ENCODE measurements at places on chromosomes 1 and 21.

DNA sequence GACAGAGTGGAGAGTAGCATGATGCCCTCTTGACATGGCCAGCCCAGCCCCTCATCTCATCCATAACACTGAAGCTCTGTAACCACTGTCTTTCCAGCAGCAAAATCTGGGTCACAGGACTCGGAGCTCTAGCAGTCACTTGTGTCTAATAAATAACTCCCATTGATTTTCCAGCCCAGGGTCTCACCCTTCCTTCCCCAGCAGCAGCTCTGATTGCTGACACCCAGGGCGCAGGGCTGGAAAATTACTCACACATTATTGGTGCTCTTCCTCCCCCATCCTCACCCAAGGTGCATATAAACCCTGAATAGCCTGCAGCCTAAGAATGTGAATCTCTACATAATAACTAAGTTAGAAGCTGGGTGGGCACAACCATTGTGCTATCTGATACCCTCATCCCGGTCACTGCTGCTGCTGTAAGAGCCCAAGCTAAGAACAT is 21.1 kb upstream of the OR10J5 start:
- DNase-seq, result no peak

GRCh38 chr1:63319046-63320021 is 3.0 kb upstream of the FOXD3 start:
- no peak for DNase-seq

- no peak for DNase-seq
Measured at GRCh38 chr1:109636201-109636952, 16.7 kb downstream of the AMPD2 start.

GRCh38 chr21:34811368-34811767 is 142.6 kb downstream of the CLIC6 start:
- DNase-seq, result no peak

- no peak for DNase-seq
Measured at GRCh38 chr1:8025671-8026144, 401 bp downstream of the ERRFI1 start.

DNA sequence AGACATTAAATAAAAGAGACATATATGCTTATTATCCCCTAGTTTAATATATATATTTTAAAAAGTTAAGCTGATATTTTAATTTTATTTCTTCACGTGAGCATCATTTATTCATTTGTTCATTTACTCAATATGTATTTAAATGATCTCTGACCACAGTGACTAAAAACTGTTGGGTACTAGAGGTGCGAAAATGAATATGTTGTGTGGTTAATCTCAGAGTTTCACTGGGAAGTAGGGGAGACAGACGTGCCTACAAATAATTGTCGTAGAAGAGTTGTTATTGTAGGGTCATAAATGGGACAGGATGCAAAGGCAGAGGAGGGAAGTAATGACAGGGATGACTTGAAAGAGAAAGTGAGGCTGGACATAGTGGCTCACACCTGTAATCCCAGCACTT is 213.0 kb upstream of the CACYBP start:
- no peak for DNase-seq

DNA sequence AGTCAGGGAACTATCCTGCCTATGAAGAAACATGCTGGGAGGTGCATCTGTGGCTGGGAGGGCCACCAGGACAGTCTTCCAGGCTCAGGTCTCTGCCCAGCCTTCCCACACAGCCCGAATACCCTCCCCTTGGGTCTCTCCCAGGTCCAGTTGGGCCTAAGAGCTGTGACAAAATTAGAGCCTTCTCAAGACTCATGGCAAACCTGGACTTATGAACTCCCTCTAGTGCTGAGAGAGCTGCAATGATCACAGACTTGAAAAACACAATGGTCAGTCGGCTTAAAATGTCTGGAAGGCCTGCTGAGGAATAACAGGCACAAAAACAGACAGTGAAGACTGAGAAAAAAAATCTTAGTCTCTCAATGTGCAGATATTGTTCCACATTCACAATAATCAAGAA is 325.1 kb downstream of the BRINP2 start:
- no peak for DNase-seq

DNA sequence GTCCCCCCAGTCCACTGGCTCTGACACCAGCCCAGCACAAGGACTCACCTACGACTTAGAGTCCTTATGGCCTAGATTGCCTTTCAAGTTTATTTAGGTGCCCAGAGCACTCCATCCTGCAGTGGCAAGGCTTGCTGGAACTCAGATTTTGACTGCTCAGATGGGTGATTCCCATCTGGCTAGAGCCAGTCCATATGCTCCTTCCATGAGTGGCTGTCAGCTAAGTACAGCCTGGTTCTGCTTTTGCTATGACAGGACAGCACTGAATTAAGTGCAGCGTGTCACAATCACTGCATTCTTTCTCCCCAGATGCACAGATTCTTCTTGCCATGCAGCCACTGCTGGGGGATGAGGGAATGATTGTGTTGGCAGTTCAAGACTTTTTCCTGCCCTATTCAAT is 43.8 kb downstream of the GPR52 start:
- DNase-seq, result no peak

DNA sequence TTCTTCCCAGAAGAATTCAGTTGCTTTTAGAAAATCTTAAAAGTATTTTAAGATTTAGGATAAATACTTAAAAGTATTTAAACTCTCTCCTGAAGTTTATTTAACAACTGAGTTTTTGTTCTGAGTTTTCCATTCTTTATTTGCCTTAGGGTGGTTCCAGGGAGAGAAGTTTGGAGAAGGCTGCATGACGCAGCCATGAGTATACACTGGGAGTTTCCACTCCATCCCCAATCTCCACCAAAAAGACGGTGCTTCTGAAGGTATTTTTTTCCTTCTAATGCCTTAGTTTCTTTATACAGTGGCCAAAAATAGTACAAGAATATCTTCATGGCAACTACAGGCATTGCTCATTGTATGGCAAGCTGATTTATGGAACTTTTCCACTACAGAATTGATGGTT is 122.7 kb downstream of the ST6GALNAC5 start:
- DNase-seq, result no peak

DNA sequence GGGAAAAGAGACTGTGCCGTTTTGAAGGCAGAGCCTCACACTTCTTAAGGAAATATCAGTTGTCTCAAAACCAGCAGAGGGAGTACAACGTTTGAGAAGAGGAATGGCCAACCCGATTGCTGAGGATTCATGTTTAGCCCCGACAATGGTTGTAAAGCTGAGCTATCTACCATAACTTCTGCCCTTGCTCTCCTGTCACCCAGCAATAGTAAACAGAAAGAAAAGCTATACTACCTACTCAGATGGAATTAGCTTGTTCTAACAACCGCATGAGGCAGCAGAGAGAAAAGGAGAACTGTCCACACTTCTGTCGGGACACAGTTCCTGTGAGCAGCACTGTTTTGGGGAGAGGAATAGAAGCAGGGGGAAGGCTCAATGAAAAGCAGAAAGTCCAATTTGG is 91.2 kb downstream of the SLC45A1 start:
- no peak for DNase-seq

- no peak for DNase-seq
Measured at GRCh38 chr21:39851002-39851618, 16.1 kb upstream of the PCP4 start.

DNA sequence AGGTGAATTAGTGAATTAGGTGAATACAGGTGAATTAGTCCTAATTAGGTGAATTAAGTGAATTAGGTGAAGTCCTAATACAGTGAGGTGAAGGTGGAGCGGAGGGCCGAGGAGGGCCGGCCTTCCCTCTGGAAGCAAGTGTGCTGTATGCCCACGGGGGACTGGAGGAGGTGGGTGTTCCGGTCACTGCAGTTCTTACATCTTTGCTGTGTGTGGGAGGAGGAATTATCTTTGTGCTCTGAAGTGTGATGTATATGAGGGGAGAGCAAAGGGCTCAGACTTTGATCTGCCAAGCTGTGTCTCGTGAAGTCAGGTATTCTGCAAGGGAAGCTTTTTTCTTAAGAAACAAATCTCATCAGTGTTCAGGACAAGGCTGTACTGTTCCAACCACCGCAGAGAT is 45.4 kb downstream of the AGPAT3 start:
- DNase-seq, result no peak

DNA sequence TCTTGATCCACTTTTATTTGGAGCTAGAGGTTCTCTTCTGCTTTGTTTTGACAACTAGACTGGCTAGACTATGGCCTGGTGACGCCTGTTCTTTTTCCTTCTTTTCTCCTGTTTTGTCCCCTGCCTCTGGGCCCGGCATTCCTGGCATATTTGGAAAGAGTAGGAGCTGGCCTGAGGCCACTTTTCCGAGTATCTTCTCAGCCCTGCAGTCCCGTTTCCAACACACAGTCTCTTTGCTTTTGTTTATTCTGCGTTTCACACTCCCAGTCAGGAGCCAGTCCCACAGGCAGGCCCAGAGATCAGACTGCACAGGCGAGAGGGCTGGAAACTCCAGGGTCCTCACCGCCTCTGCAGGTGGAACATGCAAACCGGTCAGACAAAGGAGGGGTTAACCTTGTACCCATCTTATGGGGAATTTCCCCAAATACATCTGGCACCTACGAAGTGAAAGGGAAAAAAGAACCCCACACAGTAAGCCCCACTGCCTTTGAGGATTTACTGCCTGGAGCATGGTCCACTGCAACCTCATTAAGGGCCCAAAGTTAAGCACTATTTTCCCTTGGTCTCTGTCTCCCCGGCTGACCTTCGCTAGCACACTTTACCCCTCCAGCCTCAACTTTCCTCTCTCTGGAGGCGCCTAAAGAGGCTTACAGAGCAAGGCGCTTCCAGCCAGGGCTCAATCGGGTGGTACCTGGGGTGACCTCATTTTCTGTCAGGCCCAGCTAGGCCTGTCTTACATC is 141.1 kb downstream of the TOMM20 start:
- peak; percentile 55 for DNase-seq

GRCh38 chr1:151166505-151166956 is 587 bp downstream of the SCNM1 start:
- peak; percentile 51 for DNase-seq

- no peak for DNase-seq
Measured at GRCh38 chr1:29835406-29835805, 599.1 kb downstream of the PTPRU start.

DNA sequence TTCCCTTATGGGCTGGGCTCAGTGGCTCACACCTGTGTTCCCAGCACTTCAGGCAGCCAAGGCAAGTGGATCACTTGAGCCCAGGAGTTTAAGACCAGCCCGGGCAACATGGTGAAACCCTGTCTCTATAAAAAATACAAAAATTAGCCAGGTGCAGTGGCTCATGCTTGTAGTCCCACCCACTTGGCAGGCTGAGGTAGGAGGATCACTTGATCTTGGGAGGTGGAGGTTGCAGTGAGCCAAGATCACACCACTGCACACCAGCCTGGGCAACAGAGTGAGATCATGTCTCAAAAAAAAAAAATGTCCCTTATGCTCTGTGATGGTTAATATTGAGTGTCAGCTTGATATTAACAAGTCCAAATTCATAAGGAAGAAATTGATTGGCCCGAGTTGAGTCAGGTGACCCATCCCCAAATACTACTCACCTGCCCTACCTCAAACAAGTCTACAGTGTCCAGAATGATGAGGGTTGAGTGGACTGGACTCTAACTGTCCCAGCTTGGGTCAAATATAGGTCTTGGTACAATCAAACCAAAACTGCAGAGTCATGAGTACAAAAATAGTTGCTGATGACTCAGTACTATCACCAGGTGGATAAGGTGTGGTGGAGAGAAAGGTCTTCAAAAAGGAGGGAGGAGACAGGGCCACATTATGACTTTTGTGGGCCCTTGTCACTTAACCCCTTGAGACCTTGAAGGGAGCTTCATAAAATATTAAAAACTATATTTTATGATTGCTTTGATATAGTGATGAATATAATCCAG is 161.0 kb downstream of the ZNF326 start:
- DNase-seq, result no peak

DNA sequence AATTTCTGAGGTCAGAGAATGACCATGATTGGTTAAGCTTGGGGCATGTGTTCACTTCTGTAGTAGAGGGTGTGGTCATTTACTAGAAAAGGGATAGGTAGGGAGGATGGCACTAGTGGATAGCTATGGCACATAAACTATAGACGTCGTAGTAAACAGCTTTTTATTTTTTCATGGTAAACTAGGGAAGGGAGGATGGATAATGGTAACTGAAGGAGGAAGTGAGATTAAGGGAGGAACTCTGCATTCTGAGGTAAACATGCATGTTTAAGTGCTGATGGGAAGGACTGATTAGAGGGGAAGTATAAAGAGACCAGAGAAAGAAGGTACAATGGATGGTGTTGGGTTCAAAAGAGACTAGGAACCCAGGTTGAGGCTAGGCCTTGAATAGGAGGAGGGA is 26.9 kb downstream of the PTGS2 start:
- no peak for DNase-seq

DNA sequence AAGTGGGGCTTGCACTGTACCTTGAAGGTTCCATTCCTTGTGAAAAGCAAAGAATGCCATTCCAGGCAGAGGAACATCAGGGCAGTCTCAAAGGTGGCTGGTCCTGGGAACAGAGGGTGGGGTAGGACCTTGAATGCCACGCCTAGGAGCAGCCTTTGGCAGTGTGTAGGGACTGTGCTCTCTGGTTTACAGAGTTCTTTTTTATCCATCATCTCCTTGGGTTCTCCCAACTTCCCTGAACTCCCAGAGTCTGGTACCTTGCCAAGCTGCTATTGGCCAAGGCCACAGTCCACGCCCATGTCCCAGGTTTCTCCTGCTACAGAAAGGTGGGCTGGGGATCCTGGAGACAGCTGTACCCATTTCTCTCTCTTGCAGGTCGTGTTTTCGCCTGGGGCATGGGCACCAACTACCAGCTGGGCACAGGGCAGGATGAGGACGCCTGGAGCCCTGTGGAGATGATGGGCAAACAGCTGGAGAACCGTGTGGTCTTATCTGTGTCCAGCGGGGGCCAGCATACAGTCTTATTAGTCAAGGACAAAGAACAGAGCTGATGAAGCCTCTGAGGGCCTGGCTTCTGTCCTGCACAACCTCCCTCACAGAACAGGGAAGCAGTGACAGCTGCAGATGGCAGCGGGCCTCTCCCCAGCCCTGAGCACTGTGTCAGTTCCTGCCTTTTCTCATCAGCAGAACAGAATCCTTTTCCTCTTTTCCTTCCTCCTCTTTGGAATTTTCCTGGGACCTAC is 15.3 kb upstream of the TRNAU1AP start:
- no peak for DNase-seq

- DNase-seq, result no peak
Measured at GRCh38 chr1:72498371-72498770, 216.0 kb upstream of the NEGR1 start.

- no peak for DNase-seq
Measured at GRCh38 chr1:86912281-86912900, 1.5 kb downstream of the SELENOF start.

DNA sequence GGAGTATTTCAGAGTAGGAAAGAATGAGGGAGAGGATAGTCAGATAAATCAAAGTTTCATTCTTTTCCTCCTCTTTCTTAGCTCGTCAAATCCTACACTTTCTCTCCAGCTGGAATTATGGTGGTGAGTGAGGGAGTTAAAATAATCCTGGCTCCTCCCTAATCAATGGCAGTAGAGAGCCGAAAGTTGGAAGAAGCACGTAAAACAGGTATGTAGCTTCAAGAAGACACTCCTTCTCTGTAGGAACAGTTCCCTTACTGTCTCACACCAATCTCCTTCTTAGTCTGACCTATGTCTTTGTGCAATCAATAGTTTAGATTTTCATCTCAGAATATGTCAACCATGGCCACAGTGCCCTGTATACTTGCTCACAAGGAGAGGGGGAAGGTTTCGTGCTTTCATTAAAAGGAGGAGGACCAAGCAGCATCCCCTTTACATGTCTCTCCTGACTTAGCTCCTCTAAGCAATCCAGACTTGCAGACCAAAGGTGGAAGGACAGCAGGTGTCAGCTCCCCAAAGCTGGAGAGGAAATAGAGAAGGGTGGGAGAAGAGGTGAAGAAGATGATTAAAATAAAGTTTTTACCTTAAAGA is 878 bp downstream of the MINDY1 start:
- DNase-seq, result no peak

- DNase-seq, result no peak
Measured at GRCh38 chr1:67110352-67110751, 24.4 kb downstream of the C1orf141 start.
